ENCODE measurements at places on chromosomes 5 and 9.

DNA sequence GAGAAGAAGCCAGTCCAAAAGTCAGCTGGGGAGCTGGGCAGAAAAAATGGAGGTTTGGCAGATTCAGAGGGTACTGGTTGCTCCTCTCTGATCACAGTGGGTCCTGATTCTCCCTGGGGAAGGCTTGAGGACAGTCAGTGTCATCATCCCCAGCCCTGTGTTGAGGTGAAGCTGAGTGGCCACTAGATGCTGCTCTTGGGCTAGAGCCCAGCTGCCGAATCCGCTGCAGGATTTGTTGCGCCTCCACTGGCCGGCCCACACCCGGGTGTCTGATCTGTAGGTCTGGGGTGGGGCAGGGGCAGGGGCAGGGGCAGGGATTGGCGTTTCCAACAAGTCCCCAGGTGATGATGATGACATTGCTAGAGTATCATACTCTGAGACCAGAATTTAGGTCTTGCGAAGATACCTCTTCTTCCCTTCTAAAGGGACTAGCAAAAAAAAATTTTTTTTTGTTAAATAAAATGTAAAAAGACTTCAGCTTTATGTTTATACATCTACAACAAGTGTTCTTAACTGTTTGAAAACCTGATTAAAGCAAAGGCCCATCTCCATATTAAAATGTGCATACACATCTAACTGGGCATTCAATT lies 106.8 kb downstream of the PDE6A start:
- no peak for DNase-seq

GRCh38 chr5:179605026-179605833 lies 18.2 kb downstream of the HNRNPH1 start:
- DNase-seq, result no peak

DNA sequence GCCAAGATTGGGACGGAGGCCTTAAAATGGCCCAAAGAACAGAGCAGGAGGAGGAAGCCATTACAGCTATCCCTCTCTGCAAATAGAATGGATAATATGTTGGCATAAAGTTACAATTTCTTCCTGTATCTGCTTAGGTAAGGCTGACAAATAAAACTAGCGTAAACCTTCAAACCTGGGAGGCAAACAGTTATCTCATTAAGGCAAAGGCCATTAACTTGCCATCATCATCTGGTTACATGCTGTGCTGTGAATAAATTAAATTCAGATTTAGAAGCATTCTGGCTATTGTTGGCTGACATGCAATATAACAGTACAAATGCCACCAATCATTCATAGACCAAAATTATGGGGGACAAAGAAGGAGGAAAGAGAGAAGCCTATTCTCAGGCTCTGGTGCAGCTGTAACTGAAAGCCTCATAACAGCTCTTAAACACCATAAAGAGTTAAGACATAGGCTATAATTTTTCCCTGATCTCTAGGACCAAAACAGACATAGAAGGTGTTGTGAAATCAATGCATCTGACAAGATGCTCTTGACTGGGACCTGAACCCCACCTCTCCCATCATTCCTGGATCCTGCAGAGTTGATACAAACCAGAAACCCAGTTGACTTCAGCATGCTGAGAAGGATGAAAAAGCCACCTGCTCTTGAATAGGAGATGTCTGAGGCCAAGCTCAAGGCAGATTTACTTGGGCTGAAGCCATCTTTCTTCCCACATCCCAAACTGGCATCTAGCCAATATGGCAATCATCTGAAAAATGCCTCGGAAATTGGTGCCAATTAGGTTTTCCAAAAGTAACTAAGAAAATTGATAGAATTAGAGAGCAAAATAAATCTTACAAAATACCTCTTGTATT lies 62.5 kb downstream of the PLCXD3 start:
- no peak for DNase-seq

- no peak for DNase-seq
Observed at GRCh38 chr9:114446672-114447450, 58.4 kb downstream of the WHRN start.

DNA sequence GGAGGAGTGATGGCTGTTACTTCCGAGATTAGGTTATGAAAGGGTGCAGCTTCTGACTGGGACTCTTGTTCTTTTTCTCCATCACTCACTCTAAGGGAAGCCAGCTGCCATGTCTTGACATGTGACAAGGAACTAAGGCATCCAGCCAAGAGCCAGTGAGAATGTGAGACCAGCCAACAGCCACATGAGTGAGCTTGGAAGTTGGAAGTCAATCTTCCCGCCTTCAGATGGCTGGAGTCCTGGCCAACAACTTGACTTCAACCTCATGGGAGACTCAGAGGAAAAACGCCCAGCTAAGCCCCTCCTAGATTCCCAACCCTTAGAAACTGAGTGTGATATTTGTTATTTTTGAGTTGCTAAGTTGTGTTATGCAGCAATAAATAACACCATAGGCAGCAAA lies 201.1 kb downstream of the SNX18 start:
- no peak for DNase-seq
